ENCODE measurements at places on chromosomes 4 and X.

- DNase-seq = peak; percentile 90
Observed at GRCh38 chrX:41384051-41384705, 50.2 kb downstream of the DDX3X start.

- no peak for DNase-seq
Observed at GRCh38 chrX:154329294-154329693, 33.7 kb downstream of the TKTL1 start.

GRCh38 chr4:112604589-112604988 is 32.1 kb downstream of the ZGRF1 start:
- no peak for DNase-seq

- DNase-seq = no peak
Observed at GRCh38 chr4:24796620-24797019, 1.2 kb downstream of the SOD3 start.

DNA sequence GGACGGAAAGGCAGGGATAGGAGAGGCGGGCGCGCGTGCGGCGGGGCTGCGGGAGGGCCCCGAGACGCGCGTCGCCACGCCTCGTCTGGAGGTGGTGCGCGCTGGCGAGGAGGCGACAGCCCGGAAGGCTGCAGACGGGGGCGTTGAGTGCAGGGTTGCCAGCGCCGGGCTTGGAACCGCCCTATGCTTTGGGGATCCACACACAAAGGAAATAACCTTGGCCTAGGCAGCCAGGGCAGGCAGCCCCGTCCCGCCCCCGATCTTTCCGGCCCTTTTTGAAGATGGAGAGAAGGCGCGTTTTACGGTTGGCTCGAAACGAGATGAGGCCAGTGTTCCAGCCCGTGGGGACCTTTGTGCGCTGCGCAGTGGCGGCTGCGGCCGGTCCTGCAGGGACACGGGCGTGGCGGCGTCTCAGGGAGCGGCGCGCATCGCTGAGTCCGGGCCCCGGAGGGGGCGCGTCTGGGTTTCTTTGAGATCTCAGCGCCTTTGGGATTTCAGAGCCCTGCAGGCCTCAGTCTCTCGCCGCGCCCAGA is 50.8 kb upstream of the TRIM2 start:
- peak; percentile 75 for DNase-seq

DNA sequence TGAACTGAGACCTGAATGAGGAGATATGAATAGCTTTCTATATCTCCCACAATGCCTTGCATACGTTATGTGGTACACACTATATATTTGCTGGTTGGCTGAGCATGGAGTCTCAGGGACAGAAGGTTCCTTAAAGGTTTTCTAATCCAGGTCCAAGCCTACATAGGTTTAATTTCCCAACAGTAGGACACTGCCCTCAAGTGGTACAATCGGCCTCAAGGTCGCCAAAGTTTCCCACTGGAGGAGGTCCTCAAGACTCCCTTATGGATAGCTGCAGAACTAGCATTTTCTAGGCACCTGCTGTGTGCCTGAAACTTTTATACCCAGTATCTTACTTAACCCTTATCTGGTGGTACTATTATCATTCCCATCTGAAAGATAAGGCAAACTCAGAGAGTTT is 21.0 kb upstream of the EFNB1 start:
- peak; percentile 56 for DNase-seq

DNA sequence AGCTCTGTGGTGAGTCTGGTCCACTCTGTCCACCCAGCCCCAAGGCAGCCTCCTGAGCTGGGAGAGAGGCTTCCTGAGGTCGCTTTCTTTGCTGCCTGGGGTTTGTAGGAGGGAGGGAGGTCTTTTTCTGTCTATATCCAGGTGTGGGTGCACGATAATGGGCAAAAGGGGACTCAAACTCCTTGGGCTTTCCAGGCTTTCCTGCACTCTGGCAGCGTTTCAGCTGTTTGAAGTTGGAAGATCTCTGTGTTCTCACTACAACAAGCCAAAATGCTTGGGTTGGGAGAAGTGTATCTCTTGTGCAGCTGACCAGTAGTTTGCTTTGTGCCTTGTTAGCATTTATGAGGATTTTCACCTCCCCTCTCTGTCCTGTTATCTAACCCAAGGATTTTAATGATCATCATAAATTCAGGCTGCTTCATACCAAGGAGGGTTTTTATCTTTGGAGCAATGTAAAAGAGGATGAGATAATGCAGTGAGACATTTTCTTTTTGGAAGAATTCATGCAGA is 126.3 kb downstream of the REPS2 start:
- peak; percentile 15 for DNase-seq

DNA sequence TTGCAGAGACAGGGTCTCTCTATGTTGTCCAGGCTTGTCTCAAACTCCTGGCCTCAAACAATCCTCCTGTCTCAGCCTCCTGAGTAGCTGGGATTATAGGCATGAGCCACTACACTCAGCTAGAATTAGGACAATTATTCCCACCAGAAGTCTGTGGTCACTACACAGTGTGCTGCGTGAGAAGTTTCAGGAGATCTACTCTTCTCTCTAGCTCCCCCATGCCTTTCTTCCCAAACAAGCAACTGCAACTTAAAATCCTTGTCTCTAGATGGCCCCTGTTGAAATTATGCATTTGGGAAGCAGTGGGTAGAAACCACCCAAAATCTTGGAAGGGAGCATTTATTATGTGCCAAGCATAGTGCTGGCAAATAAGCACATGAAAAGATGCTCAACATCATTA is 21.1 kb upstream of the MAP7D3 start:
- DNase-seq = no peak

- no peak for DNase-seq
Observed at GRCh38 chrX:9473708-9474107, 8.8 kb downstream of the TBL1X start.

DNA sequence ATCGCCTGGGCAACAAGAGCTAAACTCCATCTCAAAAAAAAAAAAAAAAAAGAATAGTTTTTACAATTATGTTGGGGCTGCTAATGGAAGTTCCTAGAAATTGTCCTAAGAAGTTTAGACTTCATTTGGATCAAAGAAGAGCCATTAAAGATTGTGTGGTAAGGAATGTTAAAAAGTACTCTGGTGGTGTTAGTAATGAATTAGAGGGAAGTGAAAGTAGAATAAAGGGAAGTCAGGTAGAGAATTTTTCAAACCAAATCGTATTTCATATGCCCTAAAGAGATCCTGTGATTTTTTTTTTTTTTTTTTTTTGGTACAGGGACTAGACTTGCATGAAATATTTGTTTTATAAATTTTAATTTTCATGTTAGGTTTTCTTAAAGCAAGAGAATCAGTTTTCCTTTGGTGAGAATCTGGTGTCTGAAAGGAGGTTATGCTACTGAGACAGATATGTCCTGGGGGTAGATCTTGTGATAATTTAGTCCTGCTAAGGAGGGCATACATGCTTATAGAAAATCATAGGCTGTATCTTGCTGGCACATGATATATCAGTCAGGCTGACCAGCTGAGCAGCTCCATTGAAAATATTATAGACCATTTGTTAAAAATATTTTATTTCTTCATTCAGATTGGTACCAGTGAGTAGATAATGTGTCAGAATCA is 10.7 kb downstream of the SEC24B start:
- DNase-seq = no peak

DNA sequence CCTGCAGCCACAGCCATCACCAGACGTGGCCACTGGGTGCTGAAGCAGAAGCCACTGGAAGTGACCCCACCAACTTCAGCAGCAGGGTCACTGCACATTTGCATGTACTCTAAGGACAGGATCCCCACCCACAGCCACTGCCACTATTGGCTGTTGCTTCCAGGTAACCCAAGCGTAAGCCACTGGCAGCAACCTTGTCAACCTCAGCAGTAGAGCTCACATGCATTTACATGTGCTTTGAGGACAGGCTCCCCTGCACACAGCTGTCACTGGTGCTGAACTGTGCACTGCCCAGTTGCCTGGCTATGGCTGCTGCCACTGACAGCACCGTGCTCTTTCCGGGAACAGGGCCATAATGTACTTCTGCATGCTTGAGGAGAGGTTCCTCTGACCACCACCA is 332.4 kb upstream of the DMD start:
- no peak for DNase-seq

DNA sequence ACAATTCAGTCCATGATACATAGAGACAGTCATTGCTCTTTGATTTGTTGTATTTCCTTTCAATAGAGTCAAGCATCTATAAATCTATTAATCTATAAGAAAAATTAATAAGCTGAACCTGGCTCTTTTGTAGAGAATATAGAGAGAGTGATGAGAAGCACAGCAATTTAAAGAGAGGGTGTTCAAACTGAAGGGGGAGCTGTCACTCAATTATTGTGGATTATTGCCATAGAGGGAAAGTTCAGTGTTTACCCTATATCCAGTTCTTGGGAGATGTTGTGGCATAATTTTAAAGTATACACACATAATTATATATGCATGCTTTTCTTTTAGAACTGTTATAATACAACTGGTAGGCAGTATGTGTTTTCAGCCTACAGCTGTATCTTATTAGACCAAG is 1469.0 kb upstream of the PABPC4L start:
- DNase-seq = no peak

- DNase-seq = no peak
Observed at GRCh38 chr4:180636696-180637404, 1606.4 kb upstream of the TENM3 start.

GRCh38 chrX:136179133-136179532 is 31.8 kb downstream of the FHL1 start:
- DNase-seq = no peak

GRCh38 chr4:169649545-169650226 is 29.3 kb downstream of the CLCN3 start:
- peak; percentile 78 for DNase-seq

DNA sequence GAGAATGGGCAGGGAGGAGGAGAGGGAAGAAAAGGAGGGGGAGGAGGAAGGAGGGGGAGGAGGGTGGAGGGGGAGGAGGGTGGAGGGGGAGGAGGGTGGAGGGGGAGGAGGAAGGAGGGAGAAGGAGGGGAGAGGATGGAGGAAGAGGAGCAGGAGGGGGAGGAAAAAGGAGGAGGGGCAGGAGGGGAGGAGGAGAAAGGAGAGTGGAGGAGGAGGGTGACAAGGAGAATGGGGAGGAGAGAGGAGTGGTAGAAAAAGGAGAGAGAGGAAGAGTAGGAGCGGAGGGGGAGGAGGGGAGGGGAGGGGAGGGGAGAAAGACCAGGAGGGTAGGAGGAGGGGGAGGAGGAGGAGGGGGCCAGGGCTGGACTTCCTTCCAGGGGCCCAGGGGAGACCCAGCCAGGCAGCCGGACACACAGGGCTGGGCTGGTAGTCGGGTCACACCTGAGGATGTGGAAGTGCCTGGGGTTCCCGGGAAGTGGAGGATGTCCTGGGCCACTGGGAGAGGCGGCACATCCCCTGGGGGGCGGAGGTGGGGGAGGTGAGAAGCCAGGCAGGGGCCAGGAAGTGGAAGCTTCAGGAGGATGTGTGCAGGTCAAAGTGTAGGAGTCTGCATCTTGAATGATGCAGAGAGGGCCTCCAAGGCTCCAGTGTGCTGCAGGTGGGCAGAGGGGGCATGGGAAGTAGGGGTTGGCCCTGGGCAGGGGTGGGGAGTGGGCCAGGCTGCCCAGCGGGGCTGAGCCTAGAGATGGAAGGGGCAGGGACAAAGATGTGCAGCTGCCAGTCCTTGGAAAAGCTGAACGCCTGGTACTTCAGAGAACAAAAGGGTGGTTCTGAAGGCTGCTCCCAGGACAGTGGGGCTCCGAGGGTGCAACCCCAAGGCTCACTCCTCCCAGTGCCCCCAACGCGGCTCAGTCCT is 18.8 kb downstream of the IL3RA start:
- no peak for DNase-seq

DNA sequence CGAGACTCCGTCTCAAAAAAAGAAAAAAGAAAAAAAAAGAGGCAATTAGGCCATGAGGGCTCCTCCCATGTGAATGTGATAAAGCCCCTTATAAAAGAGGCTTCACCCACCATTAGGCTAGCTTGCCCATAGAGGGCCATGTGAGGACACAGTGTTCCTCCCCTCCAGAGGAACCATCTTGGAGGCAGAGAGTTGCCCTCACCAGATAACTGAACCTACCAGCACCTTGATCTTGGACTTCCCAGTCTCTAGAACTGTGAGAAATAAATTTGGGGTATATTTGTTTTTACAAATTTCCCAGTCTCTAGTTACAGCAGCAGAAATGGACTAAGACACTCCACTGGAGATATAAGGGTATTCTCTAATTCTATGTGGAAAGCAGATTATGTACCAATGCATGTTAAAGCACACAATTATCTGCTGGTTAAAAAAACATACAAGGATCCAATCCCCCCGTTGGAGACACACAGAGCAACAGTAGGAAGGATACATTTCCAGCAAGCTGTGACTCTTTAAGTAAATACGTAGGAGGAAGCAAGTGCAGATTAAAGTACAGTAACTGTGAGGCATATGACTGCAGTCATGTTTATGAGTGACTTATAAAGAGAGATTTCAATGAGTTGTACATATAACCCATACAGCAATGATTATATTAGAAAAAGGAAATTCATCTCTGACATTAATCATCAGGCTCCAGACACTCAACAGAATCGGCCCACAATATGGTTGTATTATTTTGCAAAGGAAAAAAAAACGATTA is 21.4 kb downstream of the SH3RF1 start:
- DNase-seq = no peak

DNA sequence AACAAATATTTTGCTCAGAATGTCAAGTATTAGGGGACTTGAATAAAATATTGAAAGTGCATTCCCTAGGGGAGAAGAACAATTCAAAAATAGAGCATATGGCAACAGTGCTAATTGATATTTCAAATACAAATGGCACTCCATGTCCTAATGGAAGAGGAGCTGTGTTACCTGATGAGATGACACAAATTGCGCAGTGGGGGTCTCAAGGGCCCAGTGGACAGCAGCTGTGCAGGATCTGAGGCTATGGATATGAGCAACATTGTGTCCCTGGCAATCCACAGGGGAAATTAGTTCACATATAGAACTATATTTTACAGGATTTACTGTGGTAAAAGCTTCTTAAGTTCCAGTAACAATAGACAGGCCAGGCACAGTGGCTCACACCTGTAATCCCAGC is 17.4 kb upstream of the USP46 start:
- DNase-seq = no peak

DNA sequence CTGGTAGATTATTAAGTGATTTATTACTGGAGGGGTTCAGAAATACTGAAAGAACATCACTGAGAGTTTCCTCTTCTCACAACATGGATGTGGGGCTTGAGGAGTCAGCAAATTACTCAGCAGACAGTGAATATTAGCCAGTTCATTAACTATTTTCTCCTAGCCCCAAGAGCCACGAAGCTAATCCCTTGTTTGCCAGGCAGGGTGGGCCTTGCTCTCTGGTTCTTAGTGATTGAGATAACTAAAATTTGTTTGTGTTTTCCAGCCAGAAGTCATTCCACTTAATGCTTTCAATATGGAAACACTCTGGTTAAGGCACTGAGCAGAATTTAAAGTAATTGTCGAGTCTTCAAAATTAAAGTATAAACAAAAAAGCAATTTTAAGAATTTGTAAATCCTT is 40.1 kb upstream of the PASD1 start:
- no peak for DNase-seq
